Cardiac fibroblast (primary cell): ENCODE measurements at places on chromosomes 12 and 14.

GRCh38 chr14:97253756-97254155 lies 456.6 kb downstream of the VRK1 start:
- no peak for DNase-seq

DNA sequence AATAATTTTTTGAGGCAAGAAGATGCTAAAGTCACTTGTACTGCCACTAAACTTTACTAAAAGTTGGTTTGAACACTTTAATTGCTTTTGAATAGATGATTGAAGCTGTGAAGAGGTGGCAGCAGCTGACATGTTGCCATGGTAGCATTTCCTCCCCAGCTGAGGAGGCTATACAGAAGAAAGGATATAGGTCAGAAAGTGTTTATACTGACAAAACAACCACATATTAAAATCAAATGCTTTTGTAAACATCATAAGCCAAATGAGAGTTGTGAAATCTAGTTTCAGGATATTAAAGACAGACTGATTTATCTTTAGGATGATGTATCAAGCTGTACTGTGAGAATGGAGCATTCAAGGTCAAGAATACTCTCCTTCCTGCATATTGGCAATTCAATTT lies 41.7 kb downstream of the TSPAN19 start:
- no peak for DNase-seq

- DNase-seq: no peak
Observed at GRCh38 chr14:106248321-106249192, 722.2 kb downstream of the TMEM121 start.

GRCh38 chr12:84998341-84998740 lies 37.7 kb downstream of the TSPAN19 start:
- DNase-seq: no peak

GRCh38 chr12:41334390-41334789 lies 146.3 kb downstream of the PDZRN4 start:
- no peak for DNase-seq

- DNase-seq: no peak
Observed at GRCh38 chr12:54042970-54043853, 10.4 kb downstream of the HOXC5 start.

- DNase-seq: no peak
Observed at GRCh38 chr14:59009967-59010366, 178.5 kb upstream of the DAAM1 start.

DNA sequence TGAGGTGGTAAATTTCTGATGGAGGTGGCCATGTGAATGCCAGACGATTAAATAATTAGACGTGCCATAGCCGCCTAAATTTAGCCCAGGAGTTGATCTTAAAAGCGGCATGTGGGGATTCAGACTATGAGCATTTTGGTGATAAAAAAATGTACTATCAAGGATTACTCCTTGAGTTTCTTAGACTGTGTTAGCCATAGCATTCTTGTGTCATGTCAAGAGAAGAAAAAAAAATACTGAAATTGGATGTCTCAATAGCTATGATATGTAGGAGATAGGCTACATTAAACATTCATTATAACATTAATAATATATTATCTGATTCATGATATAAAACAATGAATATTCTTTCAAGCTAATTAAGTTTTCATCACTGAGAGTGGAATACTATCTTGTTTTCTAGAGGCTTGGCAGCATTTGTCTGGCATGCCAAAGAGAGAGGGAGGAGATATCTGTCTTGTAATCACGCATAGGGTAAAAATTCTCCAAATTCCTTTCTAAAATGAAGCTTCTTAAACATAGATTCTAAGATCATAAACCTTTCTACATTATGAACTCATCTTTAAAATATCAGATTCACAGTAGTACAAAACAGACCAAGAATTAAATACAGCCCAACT lies 727.0 kb downstream of the C12orf50 start:
- no peak for DNase-seq

GRCh38 chr14:100362311-100362927 lies 39.3 kb downstream of the SLC25A47 start:
- DNase-seq: no peak

- peak; percentile 46 for DNase-seq
Observed at GRCh38 chr14:101834800-101835547, 73.5 kb downstream of the PPP2R5C start.

DNA sequence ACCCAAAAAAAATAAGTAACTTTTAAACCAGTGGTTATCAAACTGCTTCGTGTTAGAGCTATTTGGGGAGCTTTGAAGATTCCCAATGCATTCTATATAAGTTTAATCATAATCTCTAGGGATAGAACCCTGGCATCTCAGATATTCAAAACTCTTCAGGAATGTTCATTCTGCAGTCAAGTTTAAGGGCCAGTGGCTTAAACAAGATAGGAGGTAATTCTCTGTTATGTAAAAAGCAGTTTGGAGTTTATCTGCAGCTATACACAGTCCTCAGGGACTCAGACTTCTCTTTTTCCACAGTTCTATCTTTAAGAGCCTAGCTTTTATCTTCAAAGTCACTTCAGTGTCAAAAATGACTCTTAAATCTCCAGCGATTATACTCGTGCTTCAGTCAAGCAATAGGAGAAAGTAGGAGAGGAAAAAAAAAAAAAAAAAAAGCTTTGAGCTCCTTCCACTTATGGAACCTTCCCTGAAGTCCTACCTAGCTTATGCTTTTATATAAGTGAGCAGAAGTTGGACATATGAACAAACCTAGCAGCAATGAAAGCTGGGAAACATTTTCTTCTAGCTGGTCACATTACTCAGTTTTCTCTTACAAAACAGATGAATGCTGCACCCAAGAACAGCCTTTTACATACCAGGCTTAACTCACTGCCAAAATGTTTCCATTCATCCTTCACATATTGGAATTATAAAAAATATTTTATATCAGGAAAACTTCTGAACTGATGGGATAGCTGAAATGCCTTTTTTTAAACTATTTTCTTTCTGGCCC lies 302.8 kb downstream of the FSCB start:
- peak; percentile 75 for DNase-seq

DNA sequence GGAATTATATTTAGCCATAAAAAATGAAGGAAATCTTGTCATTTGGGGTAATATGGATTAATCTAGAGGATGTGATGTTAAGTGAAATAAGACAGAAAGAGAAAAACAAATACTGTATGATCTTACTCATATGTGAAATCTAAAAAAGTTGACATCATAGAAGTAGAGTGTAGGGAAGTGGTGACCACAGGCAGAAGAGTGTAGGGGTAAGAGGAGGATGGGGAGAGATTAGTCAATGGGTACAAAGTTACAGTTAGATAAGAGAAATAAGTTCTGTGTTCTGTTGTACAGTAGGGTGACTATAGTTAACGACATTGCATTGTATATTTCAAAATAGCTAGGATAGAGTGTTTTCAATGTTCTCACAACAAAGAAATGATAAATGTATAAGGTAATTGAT lies 87.0 kb downstream of the TSHR start:
- DNase-seq: no peak

DNA sequence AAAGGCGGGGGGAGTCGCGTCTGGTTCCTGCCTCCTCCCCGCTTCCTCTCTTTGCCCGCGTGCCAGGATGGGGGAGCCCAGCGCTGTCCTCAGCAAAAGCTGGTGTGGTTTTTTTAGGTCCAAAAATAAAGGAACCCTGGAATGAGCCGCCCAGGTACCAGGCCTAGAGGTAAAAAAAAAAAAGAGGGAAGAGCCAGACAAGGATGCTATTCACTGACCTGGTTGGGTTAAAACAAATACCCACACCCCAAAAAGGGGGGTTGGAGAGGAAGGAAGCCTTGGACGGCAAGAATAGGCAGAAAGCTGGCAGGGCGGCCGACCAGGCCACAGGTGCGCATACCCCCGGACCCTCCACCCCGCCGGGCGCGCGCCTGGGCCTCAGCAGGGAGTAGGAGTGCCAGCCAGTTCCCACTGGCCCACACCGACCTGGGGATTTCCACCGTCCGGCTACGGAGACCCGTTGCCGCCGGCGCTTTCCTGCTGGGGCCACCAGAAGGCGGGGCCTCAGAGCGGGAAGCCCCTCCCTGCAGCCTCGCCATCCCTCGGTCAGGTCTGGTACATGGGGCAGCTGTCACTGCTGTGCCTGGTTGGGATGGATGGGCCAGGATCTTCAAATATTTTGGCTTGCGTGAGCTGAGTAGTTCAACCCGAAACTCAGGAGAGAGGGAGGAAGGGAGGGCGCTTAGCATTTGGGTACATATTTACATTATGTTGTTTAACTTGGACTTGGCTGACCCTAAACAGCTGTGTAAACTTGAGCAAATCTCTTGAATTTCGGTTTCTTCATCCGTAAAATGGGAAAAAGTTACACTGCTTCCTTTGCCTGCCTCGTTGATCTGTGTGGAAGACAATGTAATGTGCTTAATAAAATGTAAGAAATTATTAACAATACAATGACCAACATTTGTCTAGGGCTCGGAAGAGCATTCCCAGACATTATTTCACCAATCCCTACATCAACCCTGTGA lies 5.4 kb upstream of the IRF2BPL start:
- DNase-seq: peak; percentile 93

DNA sequence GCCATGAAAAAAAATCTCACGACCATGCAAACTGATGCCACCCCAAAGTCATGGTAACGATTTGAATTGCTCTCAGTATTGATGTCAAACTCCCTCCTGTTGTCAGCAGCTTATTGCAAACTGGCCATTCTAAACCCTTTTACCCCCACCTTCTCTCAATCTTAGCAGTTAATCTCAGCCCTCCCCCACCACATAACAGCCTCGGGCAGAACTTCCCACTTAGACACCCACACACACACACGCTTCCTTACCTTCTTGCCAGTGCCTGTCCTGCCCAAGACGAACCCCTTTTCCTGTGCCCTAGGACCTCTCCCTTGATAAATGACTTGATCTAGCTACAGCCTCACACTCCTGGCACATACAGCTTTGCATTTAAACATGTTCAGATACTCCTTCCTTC lies 56.6 kb downstream of the GPATCH2L start:
- DNase-seq: no peak

- DNase-seq: no peak
Observed at GRCh38 chr12:49582850-49583249, 14.9 kb upstream of the MCRS1 start.

GRCh38 chr12:124949779-124950728 lies 35.6 kb upstream of the UBC start:
- no peak for DNase-seq

DNA sequence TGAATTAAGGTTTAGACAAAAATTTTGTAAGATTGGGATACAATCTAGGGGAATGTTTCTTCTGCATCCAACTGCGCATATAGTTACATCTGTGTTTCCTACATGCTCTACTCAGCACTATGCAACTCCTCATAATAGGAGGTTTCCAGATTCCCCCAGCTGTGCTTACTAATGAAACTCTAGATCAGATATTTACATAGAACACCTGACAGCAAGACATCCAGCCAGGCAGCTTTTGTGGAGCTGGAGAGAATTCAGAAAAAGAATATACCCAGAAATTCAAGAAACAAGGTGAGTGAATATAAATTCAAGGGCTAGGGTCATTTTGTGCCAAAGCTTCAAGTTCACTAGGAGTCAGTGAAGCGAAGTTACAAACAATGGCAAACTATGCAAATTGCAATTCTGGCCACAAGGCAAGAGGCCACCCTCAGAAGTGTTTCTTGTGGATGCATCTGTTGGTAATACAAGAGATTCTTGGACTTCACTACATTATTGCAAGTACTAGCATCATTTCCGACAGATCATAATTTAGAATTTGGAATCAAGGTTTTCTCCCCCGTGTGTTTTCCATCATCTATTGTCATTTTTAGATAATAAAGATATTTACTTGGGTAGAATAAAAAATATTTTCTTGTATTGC lies 341.2 kb upstream of the NAV3 start:
- DNase-seq: no peak

DNA sequence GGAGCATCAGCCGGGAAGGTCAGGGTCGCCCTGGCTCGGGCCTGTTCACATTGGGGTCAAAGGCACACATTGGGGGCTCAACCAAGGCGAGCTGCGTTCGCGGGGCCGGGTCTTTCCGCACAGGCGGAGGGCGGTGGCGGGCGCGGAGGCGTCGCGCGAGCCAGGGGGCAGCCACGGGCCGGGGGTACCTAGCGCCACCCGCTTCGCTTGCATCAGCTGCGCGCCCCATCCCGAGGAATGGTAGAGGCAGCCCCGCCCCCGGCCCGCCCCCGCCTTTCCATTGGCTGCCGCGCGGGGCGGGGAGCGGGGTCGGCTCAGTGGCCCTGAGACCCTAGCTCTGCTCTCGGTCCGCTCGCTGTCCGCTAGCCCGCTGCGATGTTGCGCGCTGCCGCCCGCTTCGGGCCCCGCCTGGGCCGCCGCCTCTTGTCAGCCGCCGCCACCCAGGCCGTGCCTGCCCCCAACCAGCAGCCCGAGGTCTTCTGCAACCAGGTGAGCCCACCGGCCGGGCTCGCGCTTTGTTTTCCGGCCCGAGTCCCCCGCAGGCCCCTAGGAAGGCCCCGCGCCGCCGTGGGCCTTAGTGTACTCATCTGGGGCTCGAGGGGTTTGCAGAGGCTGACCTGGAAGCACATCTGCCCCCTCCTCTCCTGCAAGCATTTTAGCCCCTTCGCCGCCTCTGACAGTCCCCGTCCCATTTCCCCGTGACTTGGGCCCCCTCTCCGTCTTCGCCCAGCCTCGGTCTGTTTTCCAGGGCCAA lies at the start of gene ALDH2:
Gene ALDH2, plus strand, starts transcription at position 326 of the 754 bp plus-strand sequence. Its CDS starts 50 bp downstream, at position 376.
- peak; percentile 31 for DNase-seq

- DNase-seq: no peak
Observed at GRCh38 chr12:197347-197746, 16.6 kb downstream of the SLC6A12 start.

GRCh38 chr12:88035907-88036289 lies 6.7 kb upstream of the C12orf50 start:
- no peak for DNase-seq

- peak; percentile 86 for DNase-seq
Observed at GRCh38 chr14:89378119-89378518, 38.9 kb downstream of the FOXN3 start.

DNA sequence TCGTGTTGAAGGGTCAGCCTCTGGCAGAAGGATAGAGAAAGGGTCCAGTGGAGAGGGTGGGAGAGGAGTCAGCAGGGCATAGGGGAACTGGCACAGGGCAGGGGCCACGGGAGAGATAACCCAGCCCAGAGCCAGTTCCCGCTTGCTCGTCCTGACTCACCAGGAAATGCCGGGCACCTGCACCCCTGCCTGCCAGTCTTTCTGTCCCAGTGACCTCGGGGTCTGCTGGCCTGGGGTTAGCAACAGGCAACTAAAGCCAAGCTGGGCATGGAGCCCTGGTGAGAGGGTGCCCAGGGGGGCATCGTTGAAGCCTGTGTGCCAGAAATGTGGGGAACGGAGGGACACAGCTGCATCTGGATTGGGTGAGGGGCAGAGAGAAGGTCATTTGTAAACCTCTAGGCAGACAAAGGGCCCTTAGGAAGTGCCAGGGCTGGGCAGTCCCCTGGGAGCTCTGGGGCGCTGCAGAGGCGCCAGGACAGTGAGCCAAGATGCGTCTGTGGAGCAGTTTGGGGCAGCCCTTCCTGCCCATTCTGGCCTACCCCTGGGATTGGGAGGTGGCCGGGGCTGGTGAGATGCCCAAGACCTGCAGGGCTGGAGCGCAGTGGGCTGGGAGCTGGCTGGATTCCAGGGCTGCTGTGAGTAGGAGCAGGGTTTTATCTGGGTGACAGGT lies 5.5 kb downstream of the TNFAIP2 start:
- DNase-seq: no peak

GRCh38 chr12:108678104-108678730 lies 44.5 kb upstream of the SELPLG start:
- DNase-seq: no peak

- no peak for DNase-seq
Observed at GRCh38 chr14:54715811-54716210, 148.9 kb downstream of the SAMD4A start.
